ENCODE measurements at places on chromosomes 12 and 14. TPM values are rescaled to one million over a fixed set of nuclear protein-coding genes. Genes with fewer than 3 reads are reported as not detected.

DNA sequence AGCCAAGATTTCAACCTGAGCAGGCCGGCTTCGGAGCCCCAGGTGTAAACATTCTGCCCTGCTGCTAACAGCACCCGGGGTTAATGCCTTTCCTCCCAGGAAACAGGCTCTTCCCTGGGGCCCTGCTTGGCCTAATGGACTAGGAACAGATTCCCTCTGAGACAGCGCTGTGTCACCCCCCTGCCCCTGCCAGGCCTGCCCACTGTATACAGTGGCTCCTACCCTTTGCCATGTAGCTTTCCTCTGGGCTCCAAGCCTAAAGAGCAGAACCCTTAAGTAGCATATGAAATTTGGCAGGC lies 28.3 kb upstream of the BCDIN3D start:
- DNase-seq = no peak

DNA sequence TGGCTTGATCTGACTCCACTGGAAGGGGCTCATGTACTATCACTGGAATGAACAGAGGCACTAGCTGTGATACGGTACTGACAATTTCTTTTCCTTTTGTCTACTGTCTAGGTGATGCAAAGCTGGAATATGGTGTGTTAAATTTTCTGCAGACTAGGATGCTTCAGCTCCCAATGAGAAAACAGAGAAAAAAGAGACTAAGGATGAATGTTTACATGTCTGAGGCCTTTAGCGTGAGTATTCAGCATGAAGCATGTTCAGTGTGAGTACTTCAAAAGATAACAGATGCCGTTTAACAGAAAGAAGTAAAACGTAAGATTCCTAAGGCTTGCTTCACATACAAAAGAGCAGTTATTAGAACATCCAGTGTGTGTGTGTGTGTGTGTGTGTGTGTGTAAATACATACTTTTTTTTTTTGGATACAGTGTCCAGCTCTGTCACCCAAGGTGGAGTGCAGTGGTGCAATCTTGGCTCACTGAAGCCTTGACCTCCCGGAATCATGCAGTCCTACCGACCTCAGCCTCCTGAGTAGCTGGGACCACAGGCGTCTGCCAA lies 92.3 kb upstream of the FERMT2 start:
- DNase-seq = no peak

GRCh38 chr12:114445401-114446323 lies 39.7 kb upstream of the TBX5 start:
- DNase-seq = no peak

DNA sequence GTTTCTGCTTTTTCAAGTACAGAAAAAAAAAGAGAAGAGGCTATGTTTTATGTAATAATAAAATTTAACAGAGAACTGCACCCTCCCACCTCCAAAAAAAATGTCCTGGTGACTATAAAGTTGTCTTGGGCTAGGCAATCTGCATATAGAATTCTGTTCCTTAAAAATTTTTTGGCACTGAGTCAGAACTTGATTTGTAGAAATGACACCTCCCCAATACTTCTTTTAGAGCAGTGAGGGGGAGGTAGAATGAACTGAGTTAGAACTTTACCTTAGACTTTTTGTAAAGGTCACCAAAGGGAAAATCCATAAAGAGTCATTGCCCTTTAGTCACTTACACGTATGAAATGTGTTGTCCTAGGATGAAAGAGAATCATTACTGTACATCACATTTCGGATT lies 80.0 kb downstream of the BTG1 start:
- no peak for DNase-seq

A2ML1 gene
- total RNA-seq = 0.36 TPM

- no peak for DNase-seq
Observed at GRCh38 chr12:95100264-95101190, 27.1 kb upstream of the NR2C1 start.

- no peak for DNase-seq
Observed at GRCh38 chr14:48504921-48505320, 829.5 kb upstream of the MDGA2 start.

GRCh38 chr14:56202256-56202655 lies 84.0 kb downstream of the PELI2 start:
- DNase-seq = no peak

DNA sequence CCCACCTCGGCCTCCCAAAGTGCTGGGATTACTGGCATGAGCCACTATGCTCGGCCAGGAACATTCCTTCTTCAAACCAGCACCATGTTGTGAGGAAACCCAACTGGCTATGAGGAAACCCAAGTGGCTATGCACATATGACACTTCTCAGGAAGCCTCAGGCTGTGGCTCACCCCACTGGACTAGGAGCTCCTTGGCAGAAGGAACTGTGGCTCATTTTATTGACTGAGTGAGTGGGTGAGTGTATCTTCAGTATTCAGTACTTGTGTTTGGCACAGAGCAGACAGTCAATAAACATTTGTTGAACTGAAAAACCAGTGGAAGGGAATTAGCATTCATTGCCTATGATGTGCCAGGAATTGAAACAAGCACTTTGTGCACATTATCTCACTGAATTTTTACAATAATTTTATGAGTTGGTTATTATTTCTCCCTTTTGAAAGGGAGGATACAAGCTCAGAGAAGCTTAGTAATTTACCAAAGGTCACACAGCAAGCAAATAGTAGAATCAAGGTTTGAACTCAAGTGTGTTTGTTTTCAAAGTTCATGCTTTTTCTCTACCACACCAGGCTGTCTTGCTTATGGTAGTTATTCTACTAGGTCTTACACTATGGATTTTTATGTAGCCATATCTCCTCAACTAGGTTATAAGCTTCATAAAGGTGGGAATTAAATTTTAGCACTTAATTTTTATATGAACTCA lies 121.6 kb downstream of the VEZT start:
- no peak for DNase-seq

KCNJ8 gene
- total RNA-seq = 4.1 TPM

DNA sequence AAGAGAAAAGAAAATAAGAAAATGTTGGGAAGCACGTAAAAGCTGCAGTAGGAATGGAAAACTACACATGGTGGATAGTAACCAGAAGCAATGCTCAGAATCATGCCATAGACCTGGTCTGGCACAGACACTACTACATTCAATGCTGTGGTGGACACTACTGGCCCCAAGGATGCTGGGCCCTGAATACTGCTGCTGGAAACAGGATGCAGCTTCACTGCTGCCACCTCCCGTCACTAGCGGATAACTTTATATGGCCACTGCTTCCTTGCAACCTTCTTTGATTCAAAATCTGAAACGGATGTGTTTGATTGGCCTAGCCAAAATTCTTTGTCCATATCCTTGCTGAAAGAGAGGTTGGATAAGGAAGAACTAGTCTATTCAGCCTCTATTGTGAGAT lies 30.7 kb downstream of the ADCY6 start:
- DNase-seq = no peak

- DNase-seq = no peak
Observed at GRCh38 chr12:111503116-111503515, 96.0 kb downstream of the ATXN2 start.

KRT79 gene
- not detected for total RNA-seq

ZDHHC22 gene
- total RNA-seq = 9.8 TPM

NOXRED1 gene
- total RNA-seq = 0.82 TPM

DNA sequence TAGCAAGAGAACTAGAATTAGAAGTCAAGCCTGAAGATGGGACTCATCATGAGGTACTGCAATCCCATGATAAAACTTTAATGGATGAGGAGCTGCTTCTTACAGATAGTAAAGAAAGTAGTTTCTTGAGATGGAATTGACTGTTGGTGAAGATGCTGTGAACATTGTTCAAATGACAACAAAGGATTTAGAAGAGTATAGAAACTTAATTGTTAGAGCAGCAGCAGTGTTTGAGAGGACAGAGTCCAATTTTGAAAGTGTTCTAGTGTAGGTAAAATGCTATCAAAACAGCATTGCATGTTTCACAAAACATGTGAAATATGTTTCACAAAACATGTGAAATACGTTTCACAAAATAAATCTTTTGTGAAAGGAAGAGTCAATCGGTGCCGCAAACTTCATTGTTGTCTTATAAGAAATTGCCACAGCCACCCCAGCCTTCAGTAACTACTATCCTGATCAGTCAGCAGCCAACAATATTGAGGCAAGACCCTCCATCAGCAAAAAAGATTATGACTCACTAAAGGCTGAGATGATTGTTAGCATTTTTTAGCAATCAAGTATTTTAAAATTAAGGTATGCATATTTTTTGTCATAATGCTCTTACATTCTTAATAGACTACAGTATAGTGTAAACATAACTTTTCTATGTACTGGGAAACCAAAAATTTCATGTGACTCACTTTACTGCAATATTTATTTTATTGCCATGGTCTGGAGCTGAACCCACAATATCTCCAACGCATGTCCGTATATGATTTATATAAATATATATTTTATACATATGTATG lies 173.4 kb upstream of the BMP4 start:
- DNase-seq = no peak

DNA sequence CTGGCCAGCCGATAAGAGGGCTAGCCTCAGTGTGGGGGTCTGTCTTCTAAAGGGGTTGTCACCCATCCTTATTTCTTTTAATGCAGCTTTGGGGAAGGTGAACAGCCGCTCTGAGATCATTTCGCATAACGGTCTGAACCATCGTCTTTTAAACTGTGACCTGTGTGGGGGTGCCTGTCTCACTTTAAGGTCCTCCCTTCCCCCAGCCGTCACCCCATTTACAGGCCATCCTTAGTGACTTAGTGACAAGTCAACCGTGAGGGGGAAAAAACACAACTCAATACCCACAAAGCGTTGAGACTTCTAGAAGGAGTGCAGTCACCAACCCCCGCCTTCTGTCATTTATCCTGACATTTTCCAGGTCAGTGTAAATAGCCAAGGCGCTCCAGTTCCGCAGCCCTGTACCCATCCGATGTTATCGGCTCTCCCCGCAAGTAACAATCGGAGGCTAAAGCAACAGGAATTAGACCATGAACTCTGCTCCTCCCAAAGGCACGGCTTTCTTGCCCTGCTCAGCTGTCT lies 505 bp upstream of the DENND5B start:
- DNase-seq = peak; percentile 55

DNA sequence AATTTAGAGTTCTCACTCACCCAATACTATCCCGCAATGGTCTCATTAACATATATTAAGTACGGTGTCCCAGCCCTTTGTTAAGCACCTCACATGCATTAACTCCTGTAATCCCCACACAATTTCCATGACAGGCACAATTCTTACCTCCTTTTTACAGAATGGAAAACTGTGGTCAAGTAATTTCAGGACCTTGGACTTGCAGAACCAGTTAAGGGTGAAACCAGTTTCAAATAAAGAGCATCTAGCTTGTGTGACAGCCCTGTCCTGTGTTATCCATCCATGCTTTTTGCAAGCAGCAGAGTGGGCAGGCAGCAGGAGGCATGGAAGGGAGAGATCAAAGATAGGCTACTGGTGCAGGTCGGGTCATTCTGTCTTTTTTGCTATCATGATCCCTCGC lies 470.8 kb downstream of the NELL2 start:
- no peak for DNase-seq
